Fibroblast of villous mesenchyme (primary cell): ENCODE measurements at places on chromosomes 5 and 9.

- DNase-seq, result no peak
Measured at GRCh38 chr5:154477382-154478223, 424 bp downstream of the HAND1 start.

- DNase-seq, result no peak
Measured at GRCh38 chr9:93020771-93021670, 37.5 kb upstream of the SUSD3 start.

GRCh38 chr5:107265193-107265592 is 405.5 kb downstream of the EFNA5 start:
- no peak for DNase-seq

GRCh38 chr9:109941771-109942170 is 161.8 kb downstream of the PALM2AKAP2 start:
- DNase-seq, result no peak

DNA sequence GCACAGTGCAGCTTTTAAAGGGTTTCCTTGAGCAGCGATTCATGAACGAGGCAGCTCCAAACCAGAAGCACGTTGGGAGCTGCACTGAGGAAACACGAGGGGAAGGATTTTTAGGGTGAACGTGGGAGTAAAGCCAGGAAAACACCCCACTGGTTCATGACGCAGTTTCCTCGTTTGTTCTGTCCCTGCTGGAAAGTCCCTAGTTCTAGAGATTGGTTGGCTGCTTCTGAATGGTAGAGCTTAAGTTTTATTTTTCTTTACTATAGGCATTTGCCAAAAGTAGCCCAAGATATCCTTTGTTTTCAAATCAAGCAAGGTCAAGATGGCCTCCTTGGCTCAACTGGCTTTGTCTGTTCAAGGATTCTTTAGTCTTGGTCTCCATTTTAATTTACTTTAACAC is 116.5 kb upstream of the CACNA1B start:
- no peak for DNase-seq

DNA sequence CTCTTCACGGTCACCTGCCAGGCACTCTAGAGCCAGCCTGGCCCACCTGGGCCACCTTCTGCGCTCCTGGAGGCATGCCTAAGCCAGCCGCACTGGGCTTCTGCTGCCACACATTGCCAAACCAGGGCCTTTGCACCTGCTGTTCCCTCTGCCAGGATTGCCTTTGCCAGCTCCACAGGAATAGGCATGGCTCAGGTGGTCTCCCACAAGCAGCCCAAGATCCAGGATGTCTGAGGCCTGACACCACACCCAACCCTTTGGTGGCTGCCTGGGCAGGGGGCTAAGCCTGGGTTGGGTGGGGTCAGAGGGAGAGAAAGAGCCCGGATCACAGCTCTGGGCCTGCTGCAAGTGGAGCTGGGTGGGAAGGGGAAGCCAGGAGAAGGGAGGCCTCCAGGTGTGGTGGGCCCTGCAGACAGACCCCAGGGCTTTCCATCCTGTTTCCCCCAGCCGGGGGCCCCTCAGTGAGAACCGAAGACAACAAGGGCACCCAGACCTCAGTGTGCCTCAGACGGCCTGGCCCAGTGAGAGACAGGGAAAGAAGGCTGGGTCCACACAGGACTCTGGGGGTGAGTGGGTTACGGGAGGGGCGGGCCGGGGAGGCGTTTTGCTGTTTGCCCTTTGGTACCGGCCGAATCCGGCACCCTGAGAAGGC is 672 bp upstream of the SUSD3 start:
- DNase-seq, result no peak
